Posterior vena cava (tissue), 2 donors: ENCODE measurements at places on chromosomes 3 and 15. TPM values are rescaled to one million over a fixed set of nuclear protein-coding genes. Genes with fewer than 3 reads are reported as not detected.

The CEP19 gene
- total RNA-seq: 1.3 TPM

GRCh38 chr3:195172896-195173295, 98.1 kb downstream of the XXYLT1 start:
- DNase-seq: no peak

GRCh38 chr3:42247576-42248027, 18.4 kb downstream of the CCK start:
- no peak for DNase-seq

The HDC gene
- 5.4 TPM for total RNA-seq

The FES gene
- 31.7 TPM for total RNA-seq

The BCL2A1 gene
- total RNA-seq: 4.5 TPM

GRCh38 chr3:39315420-39315819, 14.1 kb upstream of the CCR8 start:
- DNase-seq: no peak

The KBTBD12 gene
- 2.1 TPM for total RNA-seq

GRCh38 chr15:97078591-97078990, 748.1 kb downstream of the NR2F2 start:
- DNase-seq: no peak

DNA sequence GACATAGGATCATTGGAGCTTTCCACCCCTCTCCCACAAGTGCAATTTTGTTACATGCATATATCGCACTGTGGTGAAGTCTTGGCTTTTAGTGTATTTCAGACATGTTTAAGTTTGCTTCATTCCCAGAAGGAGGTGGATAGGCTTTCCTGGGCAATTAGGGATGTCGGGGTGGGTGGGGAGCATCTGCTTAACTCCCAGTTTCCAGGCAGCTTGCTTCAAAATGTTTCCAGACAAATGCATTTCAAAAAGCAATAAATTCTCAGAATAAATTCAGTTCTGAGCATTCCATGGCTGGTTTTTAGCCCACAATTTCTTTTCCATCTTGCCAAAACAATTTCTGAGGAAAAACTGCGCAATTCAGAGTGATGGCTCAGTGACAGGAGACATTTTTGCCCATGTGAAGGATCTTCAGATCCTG, 227.7 kb upstream of the ZPLD1 start:
- no peak for DNase-seq
